NCI-H1417 treated with DMSO at 0.1 percent for 48 hours (cell line): ENCODE measurements at places on chromosomes 7 and 10.

DNA sequence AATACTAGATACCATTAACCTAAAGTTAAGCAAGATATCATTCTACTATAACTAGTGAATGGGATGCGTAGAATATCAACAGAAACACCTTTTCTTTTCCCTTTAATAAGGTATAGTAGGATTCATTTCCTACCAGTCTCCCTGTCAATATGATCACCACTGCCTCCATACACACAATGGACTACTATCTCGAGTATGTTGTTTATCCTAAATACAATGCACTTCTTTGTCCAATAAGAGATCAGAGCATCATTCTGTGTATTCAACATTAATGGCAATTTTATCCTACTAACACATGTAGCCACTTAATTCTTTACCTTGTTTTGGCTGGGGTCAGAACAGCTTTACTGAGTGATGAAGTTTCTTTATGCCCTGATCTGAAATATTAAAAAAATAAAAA, 276.3 kb downstream of the TFEC start:
- DNase-seq: no peak

DNA sequence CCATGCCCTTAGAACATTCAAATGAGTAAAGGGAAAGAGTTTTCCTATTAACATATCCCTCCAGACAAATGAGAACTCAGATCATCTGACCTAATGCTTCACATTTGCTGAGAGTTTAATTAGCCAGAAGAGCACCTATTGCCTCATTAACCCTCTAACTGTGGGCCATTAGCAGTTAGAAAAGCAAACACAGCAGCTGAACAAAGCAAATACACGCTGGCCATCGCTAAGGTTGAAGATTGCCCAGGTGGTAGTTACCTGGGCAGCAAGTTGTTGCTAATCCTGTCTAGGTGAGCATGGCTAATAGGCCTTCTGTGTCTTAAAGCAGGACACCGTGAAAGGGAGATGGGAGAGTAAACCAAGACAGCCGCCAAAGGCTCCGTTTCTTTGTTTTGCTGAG, 49.9 kb upstream of the UCN3 start:
- peak; percentile 59 for DNase-seq

GRCh38 chr7:90839316-90839715, 243.2 kb downstream of the CDK14 start:
- DNase-seq: no peak

DNA sequence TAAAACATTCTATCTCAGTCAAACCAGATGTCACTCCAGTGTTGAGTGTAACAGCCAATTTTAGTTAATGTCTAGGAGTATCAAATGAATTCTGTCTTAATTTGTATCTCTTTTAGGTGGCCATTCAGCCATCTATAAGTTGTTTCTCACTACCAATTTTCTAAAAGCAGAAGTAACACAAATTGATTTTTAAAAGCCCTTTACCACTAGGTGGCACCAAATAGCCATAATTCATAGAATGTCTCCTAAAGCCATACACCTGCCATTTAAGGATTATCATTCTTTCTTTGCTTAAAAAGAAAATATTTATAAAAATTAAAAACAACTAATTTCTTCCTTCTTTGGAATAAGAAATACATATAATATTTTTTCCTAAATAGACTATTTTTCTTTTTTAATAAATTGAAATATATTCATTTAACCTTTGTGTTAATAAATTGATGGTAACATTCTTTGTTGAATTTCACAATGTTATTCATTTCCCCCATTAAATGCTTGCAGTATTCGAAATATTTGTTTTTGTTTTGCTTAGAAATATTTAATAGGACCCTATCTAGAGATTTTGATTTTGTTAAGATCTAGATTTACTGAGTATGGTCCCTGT, 107.8 kb upstream of the PPP1R3A start:
- DNase-seq: peak; percentile 75

- DNase-seq: no peak
These were observed 44.3 kb downstream of the ARL4A start for GRCh38 chr7:12731775-12732174.

- DNase-seq: no peak
These were observed 20.9 kb downstream of the TEX36 start for GRCh38 chr10:125661941-125662515.

GRCh38 chr10:48449501-48450232, 143.2 kb downstream of the MAPK8 start:
- no peak for DNase-seq

GRCh38 chr10:1939016-1939415, 201.7 kb upstream of the ADARB2 start:
- DNase-seq: no peak

- DNase-seq: no peak
These were observed 29.2 kb downstream of the CDK1 start for GRCh38 chr10:60807499-60807898.

DNA sequence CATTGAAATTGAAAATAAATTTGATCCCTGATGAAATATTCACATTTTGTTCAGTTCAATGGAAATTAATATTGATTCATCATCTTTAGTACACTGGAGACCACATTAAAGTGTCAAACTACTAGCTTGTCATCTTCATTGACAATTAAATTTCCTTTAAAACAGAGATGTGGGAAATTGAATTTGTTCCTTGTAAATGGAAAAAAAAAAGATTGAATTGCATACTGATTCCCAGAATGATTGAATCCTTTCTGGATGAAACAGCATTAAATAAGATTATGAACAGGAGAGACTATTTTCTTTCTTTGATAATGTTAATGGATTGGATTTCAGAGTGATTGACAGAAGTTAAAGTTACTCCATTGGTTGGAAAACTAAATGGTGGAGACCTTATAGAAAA, 241.3 kb upstream of the CNTNAP2 start:
- no peak for DNase-seq

DNA sequence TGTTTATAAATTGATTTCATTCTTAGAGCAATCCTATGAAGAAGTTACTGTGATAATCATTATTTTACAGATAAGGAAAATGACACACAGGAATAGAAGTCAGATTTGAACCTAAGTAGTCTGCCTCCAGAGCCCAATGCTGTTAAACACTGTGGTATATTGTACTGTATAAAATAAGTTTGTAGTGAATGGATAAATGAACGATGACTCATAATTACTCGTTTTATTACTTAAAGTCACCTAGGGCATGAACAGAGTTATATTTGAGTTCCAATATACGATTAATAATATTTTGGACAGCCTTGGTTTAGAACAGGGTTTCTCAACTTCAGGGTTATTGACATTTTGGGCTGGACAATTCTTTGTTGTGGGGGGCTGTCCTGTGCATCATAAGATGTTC, 7.8 kb upstream of the BTRC start:
- DNase-seq: no peak

DNA sequence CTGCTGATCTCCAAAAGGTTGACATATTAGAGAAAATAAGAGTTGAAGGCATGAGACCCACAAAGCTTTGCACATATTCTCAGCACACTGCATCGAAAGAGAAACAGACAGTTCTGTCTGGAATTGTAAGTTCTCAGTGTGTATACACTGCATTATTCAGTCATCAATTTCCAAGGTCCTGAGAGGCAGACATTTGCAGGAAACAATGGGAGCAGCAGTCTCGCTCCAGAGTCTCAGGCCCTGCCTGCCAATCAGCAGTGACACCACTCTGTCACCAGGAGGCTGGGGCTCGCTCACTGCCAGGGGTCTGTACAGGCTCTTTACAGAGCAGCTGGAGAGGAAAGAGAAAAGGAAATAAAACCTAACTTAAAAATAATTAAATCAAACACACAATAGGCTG, 36.3 kb downstream of the JAZF1 start:
- DNase-seq: no peak

- no peak for DNase-seq
These were observed 66.9 kb downstream of the OGDH start for GRCh38 chr7:44673324-44673723.

GRCh38 chr10:85611746-85612377, 754.7 kb downstream of the GRID1 start:
- no peak for DNase-seq

DNA sequence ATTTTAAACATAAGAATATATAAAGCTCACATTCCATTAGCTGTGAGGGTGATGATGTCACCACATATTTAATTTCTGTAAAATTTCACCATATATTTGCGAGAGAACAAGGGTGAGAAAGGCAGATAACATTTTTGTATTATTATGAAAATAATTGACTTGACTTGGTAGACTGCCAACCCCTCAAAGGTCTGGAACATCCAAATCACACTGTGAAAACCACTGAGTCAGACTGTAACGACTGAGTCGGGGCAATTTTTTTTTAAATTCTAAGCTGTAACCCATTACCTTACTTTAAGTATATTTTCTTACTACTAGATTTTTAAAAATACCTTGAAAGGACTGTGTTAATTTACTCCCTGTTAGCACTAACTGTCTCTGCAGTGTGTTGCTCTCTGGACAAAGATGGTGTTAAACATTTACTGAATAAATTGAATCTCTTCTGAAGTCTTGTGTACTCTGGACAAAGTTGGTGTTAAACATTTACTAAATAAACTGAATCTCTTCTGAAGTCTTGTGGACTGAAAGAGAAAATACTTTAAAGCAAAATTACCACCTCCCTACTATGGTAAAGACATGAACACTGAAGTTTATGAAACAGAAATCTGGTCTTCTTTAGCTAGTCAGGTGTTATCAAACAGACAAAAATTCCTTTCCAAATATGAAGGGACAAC, 14.1 kb downstream of the PDZD8 start:
- DNase-seq: no peak

DNA sequence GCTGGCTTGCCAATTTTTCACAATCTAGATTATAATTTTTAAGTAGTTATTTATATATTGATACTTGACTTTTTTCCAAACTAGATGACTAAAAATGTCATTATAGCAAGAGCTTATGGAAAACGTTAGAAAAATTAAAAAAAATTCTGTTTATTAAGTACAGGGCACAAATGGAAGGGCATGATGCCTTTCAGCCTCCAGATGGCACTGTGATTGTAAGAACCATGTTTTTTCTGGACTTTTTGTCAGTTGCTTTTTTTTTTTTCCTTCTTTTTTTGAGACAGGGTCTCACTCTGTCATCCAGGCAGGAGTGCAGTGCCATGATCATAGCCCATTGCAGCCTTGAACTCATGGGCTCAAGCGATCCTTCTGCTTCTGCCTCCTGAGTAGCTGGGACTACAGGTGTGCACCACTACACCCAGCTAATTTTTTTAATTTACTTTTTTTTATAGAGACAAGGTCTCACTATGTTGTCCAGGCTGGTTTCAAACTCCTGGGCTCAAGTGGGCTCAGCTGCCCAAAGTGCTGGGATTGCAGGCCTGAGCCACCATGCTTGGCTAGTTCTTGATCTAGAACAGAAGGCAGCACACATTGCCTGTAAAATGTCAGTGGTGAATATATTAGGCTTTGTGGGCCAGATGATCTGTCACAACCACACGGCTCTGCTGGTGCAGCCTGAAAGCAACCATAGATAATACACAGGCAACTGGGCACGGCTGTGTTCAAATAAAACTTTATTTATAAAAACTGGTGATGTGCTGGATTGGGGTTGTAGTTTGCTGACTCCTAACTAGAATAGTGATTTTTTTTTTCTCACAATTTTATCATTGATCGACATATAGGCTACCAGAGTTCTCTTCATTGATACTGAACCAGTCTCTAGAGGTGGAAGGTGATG, 27.4 kb downstream of the UCMA start:
- no peak for DNase-seq

DNA sequence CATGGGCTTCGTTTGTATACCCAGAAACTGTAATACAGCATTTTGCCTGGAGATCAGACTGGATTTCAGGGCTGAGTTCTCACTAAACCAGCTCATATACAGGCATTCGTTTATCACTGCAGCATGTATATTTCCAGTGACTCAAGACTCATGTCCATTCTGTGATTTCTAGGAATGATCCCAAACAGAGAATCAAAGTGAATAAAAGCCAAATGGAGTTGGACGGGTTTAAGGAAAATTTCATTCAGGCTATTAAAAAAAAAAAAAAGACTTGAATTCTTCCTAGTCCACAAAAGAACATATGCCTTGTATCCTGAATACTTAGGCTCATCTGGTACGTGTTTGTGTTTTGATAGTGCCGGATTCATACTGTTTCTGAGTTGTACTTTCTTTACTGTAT, 46.8 kb downstream of the TET1 start:
- no peak for DNase-seq

- no peak for DNase-seq
These were observed 37.1 kb downstream of the COL26A1 start for GRCh38 chr7:101399759-101400158.

GRCh38 chr10:61628875-61629513, 33.7 kb upstream of the CABCOCO1 start:
- DNase-seq: no peak

GRCh38 chr7:131090886-131091692, 236.6 kb upstream of the MKLN1 start:
- DNase-seq: no peak

DNA sequence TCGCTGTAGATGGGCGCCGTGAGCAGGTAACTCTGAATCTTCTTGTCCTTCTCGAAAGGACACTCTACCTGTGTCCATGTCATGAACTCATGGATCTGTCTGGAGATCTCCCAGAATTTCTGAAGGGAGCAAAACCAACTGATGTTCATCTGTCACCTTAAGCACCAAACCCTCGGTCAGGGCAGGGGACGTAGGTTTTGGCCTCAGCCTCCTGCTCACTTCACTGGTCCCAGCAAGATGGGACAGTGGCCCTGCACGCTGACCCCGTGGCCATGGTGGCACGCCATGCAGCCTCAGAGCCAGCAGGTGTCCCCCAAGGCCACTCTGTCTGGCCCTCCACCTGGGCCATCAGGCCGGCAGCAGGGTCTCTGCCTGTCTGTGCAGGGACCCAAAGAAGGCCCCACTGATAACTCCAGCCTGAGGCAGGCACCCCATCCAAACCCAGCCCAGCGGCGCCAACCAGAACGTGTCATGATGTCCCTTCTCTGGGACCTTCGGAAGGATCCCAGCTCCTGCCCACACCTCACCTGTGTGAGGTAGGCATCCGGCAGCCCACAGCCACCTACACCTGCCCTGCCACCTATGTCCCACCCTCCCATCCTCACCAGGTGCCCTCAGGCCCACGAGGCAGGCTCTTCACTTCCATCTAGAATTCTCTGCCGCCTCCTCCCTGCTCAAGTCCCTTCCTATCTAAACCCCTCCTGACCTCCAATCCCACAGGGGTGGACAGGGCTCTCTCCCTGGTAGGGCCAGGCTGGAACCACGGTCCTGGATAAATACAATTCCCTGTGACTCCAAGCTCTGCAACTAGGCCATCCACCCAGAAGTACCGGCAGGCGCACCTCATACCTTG, 59.0 kb downstream of the CSGALNACT2 start:
- no peak for DNase-seq

DNA sequence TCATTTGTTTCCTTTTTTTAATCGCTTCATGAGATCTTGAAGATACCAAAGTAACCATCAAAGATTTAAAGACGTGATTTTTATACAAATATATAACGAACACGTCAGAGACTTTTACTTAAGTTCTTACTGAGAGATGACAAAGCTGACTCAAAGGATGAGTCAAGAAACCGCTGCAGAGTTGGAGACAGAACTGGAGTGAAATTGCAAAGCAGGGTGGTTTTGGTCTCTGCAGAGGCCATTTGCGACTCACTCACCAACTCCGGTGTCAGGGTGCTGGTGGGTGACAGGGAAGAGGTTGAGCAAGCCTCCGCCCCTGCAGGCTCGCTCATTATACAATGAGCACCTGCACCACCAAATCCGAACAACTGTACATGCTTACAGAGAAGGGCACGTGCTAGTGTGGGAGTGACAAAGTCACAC, 75.2 kb downstream of the DNAJB6 start:
- DNase-seq: no peak
